ENCODE measurements at places on chromosomes 1 and 21. TPM values are rescaled to one million over a fixed set of nuclear protein-coding genes. Genes with fewer than 3 reads are reported as not detected.

DNA sequence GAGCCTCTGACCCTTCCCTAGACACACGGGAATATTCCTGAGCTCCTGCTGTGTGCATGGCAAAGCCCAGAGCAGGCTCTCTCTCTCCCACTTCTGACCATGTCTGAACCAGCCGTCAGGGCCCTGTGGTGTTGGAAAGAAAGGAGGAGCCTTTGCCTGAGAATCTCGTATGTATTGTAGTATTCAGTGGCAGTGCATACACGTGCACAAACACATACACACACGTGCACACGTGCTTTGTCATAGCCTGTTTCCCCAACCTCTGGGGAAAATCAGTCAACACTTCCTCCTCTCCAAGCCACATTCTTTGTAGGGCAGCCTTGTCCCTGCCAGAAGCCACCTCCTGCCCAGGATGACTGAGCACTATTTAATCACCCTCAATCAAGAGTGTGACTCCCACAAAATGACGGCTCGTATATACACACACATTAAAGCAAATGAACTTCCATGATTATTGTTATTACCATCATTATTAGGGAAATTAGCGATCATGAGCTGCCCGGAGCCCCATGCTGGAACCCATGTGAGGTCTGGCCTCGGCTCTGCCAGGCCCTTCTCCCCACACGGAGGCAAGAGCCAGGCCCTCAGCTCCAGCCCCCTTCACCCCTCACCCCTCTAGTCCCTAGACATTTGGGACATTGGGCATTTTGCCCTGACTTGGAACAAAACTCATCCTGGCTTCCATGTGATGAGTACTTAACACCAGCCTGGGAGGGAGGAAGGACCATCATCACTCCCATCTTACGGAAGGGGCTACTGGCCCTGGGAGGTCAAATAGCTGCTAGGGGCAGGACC, 331.9 kb downstream of the NPHP4 start:
- peak; percentile 77 for ATAC-seq

- no peak for ATAC-seq
Observed at GRCh38 chr1:14926818-14927575, 226.6 kb upstream of the TMEM51 start.

DNA sequence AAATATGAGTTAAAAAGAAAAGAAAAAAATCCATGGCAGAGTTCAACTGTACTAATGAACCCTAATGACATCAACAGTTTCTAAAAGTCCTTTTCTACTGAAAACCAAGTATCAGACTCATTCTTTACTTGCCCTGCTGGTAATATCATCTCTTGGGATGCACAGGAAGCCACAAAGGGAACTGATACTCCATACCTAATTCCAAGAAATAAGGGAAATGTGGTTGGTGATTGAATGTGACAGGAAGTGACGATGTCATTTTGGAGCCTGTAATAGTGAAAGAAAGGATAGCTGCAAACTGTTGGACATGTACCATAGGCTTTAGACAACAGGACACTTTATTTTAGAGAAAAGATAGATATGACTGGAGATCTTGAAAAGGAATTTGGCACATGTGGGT, 98.7 kb upstream of the VAV3 start:
- no peak for ATAC-seq

DNA sequence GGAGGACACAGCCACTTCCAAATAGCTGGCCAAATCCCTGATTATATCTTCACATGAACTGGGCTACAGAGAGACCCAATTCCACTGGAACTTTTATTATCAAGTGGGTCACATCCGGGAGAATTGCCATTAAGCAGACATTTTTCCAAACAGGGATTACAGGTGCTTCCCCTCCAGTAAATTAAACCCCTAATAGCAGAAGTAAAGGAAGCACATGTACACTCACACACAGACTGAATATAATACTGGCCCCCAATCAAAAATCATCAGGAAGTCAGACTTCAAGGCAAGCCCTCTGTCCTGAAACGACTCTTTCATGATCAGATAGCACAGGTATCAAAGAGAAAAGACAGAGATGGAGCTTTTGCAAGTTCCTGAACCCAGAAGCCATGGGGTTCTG, 118.6 kb upstream of the PPP2R5A start:
- ATAC-seq = no peak

GRCh38 chr1:85935234-85935633, 221.3 kb downstream of the COL24A1 start:
- no peak for ATAC-seq

GRCh38 chr21:41043014-41043413, 124.9 kb upstream of the BACE2 start:
- ATAC-seq = peak; percentile 31

GRCh38 chr1:7113822-7114221, 328.6 kb downstream of the CAMTA1 start:
- ATAC-seq = no peak

GRCh38 chr1:44613941-44614340, 60.3 kb downstream of the TMEM53 start:
- ATAC-seq = no peak

GRCh38 chr1:114154963-114155322, 1.3 kb upstream of the SYT6 start:
- no peak for ATAC-seq

DNA sequence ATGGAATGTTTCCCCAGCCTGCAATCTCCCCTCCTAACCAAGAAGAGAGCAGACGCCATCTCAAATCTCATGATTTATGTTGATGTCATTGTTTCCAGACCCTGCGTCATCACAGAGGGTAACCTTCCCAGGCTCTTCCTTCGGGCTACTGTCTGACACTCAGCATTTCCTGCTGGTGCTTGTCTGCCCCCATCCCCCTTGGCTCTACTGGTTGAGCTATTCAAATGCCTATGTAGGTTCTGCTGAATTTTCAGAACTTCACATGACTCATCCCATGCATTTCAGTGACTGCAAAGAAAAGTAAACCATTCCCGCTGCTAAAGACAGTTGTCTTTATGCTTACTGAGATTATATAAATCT, 24.8 kb upstream of the ITPKB start:
- ATAC-seq = peak; percentile 97

DNA sequence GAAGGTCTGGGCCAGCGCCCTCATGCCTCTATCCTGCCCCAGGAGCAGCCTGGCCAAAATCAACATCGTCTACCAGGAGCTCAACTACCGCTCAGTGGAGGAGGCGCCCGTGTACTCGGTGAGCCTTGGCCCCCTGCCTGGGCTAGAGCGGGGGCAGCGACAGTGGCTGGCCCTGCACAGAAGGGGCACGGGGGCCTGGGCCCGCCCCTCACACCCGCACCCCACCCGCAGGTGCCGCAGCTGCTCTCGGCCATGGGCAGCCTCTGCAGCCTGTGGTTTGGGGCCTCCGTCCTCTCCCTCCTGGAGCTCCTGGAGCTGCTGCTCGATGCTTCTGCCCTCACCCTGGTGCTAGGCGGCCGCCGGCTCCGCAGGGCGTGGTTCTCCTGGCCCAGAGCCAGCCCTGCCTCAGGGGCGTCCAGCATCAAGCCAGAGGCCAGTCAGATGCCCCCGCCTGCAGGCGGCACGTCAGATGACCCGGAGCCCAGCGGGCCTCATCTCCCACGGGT, 10.8 kb downstream of the SCNN1D start:
- ATAC-seq = peak; percentile 15

- no peak for ATAC-seq
Observed at GRCh38 chr21:37364722-37365121, 1.9 kb upstream of the DYRK1A start.

DNA sequence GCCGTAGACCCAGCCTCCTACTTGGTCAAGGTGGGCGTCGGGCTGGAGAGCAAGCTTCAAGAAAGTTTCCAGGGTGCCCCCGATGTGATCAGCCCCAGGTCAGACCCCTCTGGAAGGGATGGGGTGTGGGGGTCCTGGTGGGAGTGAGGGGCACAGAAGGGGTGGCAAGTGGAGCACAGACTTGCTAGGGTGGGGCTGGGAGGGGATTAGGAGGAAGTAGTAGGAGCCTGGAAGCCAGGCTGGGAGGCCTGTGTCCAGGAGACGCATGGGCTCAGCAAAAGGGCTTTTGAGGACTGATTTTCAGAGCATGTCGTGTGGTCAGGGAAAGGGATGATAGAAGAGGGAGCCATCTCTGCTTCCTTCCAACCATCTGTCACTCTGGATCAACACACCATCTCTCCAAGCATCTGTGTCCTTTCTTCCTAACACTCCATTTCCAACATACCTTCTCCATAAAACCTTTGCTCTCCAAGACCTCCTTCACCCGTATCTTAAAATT, 8.5 kb downstream of the TRIM46 start:
- no peak for ATAC-seq

GRCh38 chr1:180230416-180230790, 339 bp downstream of the LHX4 start:
- no peak for ATAC-seq

DNA sequence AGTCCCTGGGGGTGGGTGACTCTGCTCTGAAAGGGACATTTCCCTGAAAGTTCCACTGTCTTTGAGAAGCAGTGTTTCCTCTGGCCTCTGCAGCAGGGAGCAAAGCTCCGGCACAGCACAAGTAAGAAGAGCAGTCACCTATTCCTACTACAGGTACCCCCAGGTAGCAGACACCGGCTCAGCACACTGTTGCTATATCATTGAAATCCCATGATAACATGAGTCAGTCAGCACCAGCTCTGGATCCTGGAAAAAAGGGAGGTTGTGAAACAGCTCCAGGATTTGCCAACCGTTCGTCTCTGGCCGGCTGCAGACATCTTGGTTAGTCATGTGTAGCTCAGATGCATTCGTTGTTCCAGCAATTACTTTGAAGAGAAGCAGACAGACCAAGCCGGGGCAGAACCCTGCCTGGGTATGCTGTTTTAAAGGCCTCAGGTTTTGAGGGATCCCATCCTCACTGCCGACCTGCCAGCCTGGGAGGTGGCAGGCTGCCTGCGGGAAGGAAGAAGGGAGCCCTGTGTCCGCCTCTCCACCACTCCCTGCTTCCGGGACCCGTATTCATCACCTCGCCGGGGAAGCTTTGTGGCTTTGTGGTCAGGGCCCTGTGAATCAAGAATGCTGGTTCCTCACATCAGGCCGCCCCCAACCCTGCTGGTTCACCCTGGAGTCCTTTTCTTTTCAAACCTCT, 139.2 kb downstream of the CLIC6 start:
- peak; percentile 83 for ATAC-seq

DNA sequence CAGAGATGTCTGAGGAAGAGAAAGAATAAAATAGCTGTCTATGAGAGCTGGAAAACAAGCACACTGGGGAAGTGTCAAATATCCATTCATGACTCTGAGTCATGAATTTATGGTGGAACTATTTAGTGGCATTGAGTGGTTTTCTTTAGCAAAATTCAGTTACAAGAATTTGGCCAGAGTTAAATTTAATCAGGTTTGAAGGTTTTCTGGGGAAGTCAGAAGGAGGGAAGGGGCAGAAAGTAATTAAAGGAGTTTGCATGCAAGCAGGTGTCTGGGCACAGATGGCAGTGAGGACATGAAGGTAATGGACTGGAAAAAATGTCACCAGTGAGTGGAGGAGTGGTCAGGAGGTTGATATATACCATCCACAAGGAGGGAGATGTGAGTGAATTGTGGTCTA, 121.9 kb upstream of the IVNS1ABP start:
- no peak for ATAC-seq

GRCh38 chr1:233639611-233640010, 25.7 kb downstream of the KCNK1 start:
- ATAC-seq = no peak

DNA sequence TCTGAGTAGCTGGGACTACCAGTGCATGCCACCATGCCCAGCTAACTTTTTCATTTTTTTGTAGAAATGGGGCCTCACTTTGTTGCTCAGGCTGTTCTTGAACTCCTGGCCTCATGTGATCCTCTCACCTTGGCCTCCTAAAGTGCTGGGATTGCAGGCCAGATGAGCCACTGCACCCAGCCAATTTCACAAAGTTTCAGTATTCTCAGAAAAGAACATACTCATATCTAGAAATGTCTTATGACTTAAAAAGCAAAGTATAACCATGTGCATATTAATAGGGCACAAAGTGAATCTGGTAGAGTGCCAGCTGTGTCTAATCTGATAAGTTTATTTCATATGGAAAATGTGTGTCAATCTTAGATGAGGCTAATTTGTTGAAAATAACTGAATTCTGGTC, 87.5 kb upstream of the CACYBP start:
- no peak for ATAC-seq

DNA sequence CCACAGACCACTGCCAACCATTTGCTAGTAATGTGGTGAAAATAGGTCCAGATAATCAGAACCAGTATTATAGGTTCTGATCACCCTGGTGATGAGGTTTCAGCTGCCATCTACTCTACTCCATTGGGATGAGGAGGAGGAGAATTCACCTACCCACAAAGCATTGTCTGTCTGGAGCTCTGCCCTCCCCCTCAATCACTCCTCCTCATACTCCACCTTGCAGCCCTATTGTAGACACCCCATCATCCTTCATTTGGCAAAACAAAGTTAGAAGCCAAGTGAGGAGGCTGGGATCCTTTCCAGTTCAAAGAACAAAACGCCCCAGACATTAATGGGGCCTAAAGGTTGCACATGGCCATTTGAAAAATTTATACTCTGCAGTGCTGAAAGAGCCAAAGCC, 157.4 kb upstream of the L1TD1 start:
- ATAC-seq = no peak

DNA sequence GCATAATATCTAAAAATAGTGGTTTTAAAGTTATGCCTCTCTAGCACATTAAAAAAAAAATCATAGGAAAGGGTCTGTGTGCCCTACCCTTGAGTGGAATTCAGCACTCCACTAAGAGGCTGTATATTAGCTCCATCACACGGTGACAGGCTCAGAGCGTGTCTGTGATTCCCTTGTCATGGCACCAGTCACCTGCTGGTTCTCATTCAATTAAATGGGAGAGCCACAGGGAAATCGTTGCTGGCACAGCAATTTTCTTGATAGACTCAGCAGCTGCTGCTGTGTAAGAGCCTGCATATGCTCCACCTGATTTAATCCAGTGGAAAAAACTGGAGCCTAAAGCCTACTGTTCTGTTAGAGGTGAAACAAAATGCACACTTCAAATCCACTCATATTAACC, 9.5 kb downstream of the ATP6V1G3 start:
- ATAC-seq = no peak

DNA sequence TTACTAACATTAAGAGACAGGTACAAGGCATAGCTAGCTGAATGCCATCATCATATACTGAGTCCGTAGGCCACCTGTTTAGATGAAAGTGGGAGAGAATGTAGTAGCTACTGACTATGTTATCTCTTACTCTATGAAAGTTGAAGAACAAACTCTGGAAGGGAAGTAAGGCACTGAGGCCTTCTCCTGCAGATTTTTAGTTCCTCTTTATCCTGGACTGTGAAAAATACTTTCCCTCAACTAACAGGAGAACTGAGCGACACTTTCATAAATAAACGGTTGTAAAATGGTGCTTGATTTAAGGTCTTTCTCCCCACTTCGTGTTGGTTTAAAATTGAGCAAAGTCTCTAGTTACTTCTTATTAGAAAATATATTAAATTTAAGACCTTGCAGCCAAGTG, 101.9 kb downstream of the FNBP1L start:
- no peak for ATAC-seq

Gene LCE1F
- not detected for total RNA-seq

Gene SPRR1B
- total RNA-seq = 2,894 TPM

Gene LCE1B
- total RNA-seq = not detected

Gene UFC1
- total RNA-seq = 76.7 TPM

Gene IGSF9
- 13.0 TPM for total RNA-seq

Gene ZBTB8B
- not detected for total RNA-seq
